Uterus (tissue), 4 donors: ENCODE measurements at places on chromosomes 6 and 20.

DNA sequence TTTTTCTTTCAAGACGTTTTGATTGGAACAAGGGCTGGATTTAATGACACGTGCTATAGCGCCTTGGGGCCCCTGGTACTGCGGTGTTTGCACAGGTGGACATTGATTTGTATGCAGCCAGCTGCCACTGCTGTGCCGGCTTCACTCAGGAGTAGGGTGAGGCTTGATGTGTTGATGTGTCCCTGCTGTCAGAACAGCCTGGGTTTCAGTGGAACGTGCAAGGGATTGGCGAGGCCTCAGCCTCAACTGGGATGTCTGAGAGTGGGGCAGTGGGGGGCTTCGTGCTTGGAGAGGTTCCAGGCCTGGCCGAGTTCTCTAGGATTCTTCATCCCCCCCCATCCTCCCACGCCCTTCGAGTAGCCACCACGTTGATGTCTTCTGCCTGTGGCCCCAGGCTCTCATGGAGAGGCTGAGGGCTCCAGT lies 23.0 kb downstream of the PYGB start:
- no peak for DNase-seq

DNA sequence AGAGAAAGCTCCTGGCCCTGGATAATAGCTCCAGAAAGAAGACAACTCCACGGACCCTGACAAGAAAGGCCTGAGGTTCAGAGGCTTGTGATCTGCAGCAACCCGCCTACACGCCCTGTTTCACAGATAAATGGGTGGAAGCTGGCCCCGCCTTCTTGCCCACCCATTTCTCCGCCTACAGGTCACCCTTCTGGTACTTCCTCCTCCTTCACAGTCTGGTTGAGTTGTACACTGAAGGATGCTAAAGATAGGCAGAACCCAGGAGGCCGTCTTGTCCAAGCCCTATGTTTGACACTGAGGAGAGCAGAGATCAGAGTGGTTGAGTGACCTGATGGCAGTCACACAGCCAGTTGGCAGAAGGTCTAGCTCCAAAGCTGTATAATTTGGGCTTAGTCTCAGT lies 34.2 kb upstream of the MDGA1 start:
- no peak for DNase-seq

- DNase-seq = no peak
These were observed 11.5 kb downstream of the PMEPA1 start for GRCh38 chr20:57698116-57698866.

- no peak for DNase-seq
These were observed 9.0 kb upstream of the SLC2A10 start for GRCh38 chr20:46700481-46700880.

GRCh38 chr6:3871939-3872338 lies 22.8 kb downstream of the FAM50B start:
- no peak for DNase-seq

GRCh38 chr6:14520029-14520428 lies 402.5 kb downstream of the CD83 start:
- DNase-seq = no peak

DNA sequence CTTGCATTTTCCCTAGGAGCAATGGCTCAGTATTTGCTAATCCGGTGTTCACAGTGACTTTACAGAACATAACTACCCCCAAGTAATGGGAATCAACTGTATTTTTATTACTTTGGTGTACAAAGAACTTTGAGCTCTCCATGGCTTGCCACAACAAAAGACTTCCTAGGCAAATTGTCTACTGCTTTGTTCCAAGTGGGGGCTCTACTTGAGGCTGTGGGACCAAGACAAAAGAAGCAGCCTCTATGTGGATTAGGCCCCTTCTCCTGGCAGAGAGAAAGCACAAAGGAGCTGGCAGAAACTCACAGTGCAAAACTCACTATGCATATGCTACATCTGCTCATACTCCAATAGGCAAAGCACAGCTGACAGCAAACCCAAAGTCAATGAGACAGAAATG lies 853 bp downstream of the WFDC8 start:
- DNase-seq = no peak

DNA sequence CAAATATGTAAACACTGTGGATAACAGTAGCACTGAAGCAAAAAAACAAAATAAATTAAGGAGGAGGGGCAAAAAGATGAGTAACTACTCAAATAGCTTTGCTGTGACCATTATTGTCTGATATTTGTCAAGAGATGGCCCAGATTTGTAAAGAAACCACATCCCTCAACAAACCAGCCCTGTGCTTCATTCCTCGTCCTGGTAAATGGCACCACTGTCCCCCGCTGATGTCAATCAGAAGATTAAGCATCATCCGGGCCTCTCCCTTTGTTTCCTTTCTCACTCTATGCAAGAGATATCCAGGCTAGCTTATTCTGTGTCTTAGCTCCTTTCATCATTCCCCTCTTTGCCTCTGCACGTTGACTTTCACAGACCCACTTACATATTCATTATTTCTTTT lies 259.0 kb downstream of the SYNE1 start:
- DNase-seq = no peak

GRCh38 chr6:75946146-75946831 lies 126.2 kb downstream of the IMPG1 start:
- no peak for DNase-seq
